Right ventricle myocardium superior (tissue), 1 donor: ENCODE measurements at places on chromosomes 4 and X.

DNA sequence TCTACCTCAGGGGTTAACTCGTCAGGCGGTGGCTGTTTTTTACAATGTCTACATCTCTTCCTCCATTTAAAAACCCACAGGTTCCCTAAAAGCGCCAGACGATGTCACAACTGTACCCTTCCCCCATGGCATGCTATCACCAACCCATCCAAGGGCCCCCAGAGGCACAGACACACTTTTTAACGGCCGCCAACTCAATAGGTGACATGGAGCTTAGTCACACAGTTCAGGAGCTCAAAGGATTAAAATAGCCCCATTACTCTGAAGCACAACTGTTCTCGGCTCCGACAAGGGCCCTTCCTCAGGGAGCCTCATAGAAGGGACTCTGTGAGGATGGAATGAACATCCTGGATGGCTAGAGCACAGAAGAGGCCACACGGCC is 12.4 kb downstream of the SH3KBP1 start:
- DNase-seq, result peak; percentile 29

GRCh38 chrX:57172544-57172943 is 35.3 kb upstream of the SPIN2A start:
- peak; percentile 40 for DNase-seq

DNA sequence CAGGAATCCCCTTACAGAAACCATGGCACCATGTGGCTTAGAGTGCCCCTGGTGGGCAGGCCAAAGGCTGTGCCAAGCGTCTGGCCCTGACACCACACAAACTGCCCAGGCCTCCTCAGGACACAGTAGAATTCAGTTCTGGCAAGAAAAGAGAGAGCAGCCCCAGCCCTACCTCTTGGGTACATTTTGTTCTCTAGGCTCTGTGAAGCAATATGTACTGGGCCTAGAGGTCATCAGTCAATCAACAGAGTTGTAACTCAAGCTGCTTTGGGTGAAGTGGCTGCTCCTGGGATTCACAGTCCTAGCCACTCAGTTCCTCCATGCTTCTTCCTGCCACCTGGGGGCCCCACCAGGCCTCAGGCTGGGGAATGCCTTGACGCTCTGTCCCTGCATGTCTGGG is 158.1 kb upstream of the MAMLD1 start:
- no peak for DNase-seq

DNA sequence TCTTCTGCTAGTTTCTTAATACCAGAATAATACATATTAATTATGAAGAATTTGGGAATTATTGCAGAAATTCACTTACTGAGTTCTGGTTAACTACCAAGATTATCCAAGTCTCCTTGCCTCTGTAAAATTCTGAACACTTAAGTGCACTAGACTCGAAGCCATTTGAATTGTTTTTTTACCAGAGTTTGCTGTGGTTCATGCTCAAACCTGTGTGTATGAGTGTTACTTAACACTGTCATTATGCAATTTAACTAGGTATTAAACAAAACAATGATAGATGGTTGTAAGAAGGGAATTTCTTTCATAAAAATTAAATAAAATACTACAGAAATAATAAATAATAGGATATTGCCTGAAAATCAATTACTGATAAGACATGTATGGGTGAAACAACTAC is 145.6 kb upstream of the FAT4 start:
- no peak for DNase-seq

DNA sequence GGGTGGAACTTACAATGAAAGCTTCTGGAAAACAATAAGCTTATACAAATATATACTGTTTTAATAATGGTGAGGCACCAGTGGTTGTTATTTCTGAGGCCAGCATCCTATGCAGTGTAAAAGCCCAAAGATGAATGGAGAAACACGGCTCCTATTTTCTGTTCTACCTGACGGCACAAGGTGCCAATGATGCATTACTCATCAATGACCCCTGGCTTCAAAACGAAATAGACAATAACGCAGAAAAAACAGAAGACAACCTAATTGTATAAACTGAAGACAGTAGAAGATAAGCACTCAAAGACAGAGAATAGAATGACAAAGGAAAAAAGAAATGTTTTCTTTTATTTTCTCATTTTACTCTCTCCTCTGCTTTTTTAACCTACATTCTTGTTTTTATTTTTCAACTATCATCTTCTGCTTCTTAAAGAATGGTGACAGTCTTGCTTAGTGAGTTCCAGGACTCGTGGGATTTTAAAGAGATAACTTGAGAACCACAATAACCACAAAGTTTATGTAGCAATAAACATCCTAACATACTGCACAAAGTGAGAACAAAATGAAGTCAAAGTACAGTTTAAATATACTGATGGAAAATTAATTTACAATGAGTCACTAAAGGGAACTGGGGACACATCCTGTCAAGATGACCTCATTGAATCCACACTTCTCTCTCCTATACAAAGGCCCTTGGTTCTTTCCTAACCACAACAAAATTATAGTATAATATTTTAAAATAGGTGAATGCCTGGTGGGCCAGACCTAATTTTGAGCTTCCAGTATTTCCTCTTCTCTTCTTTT is 169.8 kb downstream of the BTC start:
- DNase-seq, result no peak

GRCh38 chr4:83417566-83417965 is 38.1 kb downstream of the HELQ start:
- no peak for DNase-seq
